ENCODE measurements at places on chromosomes 12 and 14. TPM values are rescaled to one million over a fixed set of nuclear protein-coding genes. Genes with fewer than 3 reads are reported as not detected.

RD3L gene
- total RNA-seq, result not detected

FBXL14 gene
- total RNA-seq, result 9.1 TPM

GRCh38 chr14:105069522-105069870 lies 4.3 kb upstream of the GPR132 start:
- DNase-seq, result no peak

DNA sequence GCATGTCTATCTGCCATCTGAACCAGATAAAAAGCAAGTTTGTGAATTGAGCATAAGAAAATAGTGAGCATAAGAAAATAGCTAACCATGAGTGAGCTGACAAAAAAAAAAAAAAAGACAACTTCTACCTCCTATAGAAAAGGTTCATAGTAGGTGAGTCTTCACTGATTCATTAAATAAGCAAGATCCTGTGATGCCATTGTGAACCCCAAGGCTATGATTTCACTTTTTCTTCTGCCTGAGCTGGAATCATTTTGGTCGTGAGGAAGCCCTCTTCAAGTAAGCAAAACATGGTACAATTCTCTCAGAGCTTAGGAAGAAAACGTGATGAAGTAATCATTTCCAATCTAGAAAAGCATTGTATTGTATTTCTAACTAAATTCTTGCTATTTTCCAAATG lies 1.2 kb downstream of the PIK3C2G start:
- no peak for DNase-seq

- no peak for DNase-seq
These were observed 7.4 kb downstream of the REM2 start for GRCh38 chr14:22890416-22890815.

DNA sequence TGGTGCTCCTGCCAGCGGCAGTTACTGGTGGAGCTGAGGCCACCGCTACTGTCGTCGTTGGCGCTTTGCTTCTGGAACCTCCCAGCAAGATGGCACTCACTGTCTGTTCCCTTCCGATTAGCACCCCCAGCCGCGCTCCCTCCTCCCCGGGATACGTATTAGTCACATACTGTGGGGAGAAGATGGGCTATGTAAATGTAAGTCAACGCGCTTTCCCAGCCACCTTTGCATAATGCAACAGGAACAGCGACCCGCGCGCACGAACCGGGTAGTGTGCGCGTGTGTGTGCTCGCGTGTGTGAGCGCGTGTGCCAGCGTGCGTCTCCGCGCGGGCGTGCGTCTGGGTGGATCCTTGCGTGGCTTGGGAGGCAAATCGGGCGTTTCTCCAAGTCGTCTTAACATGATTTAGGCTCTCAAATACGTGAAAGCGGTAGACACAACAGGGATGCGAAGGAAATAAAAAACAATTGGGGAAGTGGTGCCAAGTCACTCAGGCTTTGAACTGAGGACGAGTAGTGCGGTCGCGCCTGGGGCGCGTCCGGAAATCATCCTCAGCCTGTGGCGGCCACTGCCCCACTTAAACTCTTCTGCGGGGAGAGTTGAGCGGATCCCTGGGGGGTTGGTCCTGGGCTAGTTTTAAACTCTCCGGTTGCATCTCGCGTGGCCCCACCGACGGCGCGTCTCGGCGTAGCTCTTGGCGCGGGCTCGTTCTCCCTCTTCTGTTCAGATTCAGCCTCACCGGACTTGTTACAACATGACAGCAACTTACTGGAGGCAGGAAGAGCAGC lies 1.8 kb downstream of the FLRT2 start:
- peak; percentile 57 for DNase-seq

GRCh38 chr12:27330846-27331245 lies 1.8 kb upstream of the BMAL2 start:
- no peak for DNase-seq

DNA sequence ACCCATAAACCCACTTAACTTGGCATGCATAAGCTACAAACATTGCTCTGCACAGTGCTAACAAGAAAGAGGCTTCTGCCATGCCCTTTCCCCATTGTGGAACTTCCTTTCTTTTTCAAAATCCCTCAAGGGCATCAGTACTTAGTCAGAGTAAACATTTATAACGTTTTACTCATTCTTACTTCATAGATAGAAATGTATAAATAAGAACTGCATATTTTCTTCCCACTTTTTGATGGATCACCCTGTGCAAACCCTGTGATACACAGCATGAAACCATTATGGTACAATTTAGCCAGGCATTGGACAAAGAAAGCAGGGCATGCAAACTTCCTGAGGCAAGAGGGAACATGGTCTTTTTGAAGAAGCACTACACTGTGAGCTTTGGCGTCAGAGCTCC lies 113.8 kb upstream of the FOXG1 start:
- DNase-seq, result peak; percentile 7

DNA sequence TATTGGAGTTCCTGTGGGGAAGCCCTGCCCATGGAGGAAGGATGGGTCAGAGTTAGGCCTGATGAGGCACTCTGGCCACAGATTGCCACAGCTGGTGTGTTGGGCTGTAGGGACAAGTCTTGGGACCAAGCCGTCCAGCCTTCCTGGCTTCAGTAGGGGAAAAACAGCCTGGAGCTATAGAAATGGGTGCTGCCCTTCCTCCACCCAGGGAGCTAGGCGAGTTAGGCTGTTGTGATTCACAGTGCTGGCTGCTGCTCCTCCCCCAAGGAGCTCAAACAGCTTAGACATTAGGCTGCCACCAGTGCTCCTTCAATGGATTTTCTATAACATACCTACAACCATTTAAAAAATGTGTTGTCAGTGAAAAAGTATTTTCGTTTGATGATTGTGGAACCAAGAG lies 274.3 kb downstream of the RPL10L start:
- DNase-seq, result no peak

GRCh38 chr12:112207397-112207924 lies 82.1 kb downstream of the TRAFD1 start:
- no peak for DNase-seq

DNA sequence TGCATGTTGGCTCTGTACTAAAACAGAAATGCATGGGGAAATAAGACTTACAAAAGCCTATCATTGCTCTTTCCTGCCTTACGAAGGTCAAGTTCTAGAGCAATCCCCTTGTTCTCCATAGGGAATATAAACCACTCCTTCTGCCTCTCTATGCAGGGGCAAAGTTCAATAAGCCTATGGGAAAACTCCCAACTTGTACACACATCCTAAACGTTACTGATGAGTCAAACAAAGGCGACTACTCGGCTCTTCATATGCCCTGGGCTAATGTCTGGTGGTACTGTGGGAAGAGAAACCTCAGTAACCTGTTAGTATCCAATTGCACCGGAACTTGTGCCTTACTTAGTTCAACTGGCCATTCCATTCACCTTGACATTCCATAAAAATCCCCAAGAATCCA lies 32.7 kb downstream of the PRMT8 start:
- DNase-seq, result no peak

DNA sequence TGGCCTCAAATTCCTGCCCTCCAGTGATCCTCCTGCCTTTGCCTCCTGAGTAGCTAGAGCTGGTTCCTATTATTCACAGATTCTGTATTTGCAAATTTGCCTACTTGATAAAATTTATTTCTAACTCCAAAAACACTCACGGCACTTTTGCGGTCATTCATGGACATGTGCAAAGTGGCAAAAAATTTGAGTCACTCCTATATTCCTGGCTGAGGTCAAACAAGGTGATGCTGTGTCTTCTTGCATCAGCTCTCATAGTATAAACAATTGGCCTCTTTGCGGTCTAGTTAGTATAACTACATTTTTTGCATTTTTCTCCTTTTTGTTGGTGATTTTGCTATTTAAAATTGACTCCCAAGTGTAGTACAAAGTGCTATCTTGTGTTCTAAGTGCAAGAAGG lies 24.7 kb downstream of the ATF1 start:
- no peak for DNase-seq

All from MG63 (cell line).